ENCODE measurements at places on chromosomes 16 and 17. TPM values are rescaled to one million over a fixed set of nuclear protein-coding genes. Genes with fewer than 3 reads are reported as not detected.

- DNase-seq, result peak; percentile 89
Observed at GRCh38 chr16:68387301-68387700, 61.0 kb downstream of the SMPD3 start.

GRCh38 chr17:72846399-72846798, 246.1 kb downstream of the SLC39A11 start:
- DNase-seq, result no peak

- no peak for DNase-seq
Observed at GRCh38 chr16:27334838-27335237, 21.1 kb downstream of the IL4R start.

- no peak for DNase-seq
Observed at GRCh38 chr17:57541472-57542394, 203.4 kb downstream of the CCDC182 start.

DNA sequence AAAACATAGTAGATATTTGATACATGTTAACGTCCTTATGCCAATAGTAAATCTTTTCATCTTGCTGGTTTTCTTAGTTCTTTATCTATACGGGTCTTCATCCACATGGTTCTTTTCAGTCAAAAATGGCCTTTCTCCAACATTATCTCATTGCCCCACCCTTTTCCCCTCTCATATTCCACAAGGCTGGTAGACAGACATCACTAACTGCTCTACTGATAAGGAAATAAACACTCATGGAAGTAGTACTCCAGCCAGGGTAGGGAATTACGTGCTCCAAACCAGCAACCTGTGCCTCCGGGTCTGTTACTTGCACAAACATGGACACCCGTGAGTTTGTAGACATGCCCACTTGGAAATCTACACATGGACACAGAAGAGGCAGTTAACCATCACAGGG, 141.4 kb downstream of the XYLT1 start:
- DNase-seq, result no peak

GRCh38 chr16:17321824-17322223, 148.9 kb downstream of the XYLT1 start:
- DNase-seq, result no peak

GRCh38 chr17:66191593-66192377, at the start of gene CEP112:
Gene CEP112 (minus strand): TSS chr17:66192133.
- peak; percentile 85 for DNase-seq

- peak; percentile 7 for DNase-seq
Observed at GRCh38 chr17:13182854-13183253, 165.0 kb upstream of the ELAC2 start.

- no peak for DNase-seq
Observed at GRCh38 chr17:13120864-13121263, 103.0 kb upstream of the ELAC2 start.

- DNase-seq, result no peak
Observed at GRCh38 chr16:88805887-88806393, 2.4 kb downstream of the CDT1 start.

GRCh38 chr17:36907407-36907806, 29.9 kb upstream of the LHX1 start:
- no peak for DNase-seq

DNA sequence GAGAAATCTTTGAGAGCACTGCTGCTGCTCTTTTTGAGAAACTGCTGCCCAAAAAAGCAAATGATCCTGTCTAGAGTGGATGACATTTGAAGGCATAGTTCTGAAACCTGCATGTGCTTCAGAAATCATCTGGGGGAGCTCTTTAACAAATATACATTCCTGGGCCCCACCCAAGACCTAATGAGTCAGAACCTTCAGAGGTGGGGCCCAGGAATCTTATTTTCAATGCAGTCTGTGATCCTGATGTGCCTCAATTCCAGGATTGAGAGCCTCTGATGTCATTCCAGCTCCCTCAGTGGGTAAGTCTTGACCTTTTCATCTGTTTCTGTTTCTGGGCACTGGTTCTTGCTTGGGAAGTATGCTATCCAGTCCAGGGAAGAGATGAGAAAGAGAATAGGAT, 42.3 kb downstream of the HNF1B start:
- DNase-seq, result peak; percentile 28

Gene KRTAP1-5
- total RNA-seq, result not detected

GRCh38 chr17:2391597-2392251, 9.1 kb downstream of the MNT start:
- no peak for DNase-seq

DNA sequence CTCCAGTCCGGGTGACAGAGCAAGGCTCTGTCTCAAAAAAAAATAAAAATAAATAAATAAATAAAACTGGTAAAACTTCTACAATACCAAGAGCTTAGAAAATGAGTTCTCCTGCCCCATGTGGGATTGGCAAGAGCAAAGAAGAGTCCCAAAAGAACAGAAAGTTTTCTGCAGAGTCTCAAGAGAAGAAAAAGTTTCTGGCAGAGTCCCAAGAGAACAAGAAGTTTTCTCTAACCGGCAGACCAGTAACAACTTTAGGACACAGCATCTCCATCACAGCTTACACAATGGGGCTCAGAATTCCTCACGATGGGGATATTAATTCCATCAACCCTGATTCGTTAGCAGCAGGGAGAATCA, 1.1 kb downstream of the SLC39A11 start:
- no peak for DNase-seq

GRCh38 chr17:66930933-66931332, 33.6 kb upstream of the CACNG4 start:
- DNase-seq, result no peak

DNA sequence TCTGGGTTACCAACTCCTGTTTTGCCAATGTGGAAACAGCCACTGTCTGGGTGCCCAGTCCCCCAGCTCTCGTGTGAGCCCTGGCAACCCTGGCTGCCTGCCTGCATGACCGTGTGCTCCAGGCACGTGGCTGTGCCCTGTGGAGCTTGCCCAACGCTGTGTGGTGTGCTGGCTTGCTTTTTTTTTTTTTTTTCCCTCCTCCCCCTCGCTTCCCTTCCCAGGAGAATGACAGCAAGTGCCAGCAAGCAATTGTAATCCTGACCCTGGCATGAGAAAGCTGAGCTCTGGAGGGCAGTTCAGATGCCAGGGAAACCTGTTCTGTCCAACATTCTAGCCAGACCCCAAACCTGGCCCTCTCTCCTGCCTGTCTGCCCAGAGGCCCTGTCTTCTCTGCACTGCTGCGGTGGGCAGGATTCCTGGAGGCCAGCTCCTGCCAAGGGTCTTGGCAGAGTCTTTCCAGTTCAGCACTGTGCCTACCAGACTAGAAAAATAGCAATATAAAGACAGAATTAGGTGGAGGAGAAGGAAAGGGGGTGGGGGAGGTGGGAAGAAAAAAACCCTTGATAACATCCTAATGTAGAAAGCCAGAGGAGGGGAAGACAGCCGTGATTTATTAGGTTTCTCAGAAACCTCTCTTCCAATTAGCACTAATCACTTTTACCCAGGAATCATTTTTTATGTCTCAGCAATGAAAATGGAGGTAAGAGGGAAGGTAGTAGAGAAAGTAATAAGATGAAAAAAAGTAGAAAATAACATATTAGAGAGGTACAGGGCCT, 9.0 kb downstream of the HLF start:
- DNase-seq, result peak; percentile 34

- peak; percentile 67 for DNase-seq
Observed at GRCh38 chr17:73156166-73156840, 8.5 kb upstream of the SSTR2 start.

DNA sequence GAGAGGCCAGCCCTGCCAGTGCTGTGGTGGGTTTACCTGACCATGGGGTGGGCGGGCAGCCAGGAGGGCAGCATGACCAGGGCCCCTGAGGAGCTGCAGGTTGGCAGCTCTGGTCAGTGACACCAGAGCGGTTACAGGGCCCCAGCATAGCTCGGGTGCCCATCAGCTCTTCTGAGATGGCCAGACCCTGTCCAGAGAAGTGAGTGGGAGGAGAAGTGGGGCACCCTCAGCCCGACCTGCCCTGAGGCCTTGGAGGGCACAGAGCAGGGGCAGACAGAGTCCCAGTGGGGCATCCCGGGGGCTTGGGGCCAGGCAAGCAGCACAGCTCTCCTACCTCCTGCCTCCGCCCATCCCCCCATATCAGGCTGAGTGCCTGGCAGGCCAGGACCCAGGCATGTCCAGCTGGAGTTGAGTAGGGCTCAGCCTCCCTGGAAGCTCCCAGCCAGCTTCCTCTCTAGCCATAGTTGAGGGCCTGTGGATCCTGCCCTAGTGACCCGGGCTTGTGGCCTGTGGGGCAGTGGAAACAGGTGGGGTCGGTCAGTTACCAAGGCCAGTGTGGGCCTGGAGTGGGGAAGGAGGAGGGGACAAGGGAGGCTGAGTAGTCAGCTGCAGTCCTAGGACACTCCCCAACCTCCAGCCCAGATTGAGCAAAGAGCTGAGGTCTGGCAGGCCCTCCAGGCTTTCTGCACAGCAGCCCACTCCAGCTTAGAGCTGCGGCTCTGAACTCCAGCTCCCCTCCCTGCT, 83.5 kb downstream of the AMFR start:
- DNase-seq, result no peak

DNA sequence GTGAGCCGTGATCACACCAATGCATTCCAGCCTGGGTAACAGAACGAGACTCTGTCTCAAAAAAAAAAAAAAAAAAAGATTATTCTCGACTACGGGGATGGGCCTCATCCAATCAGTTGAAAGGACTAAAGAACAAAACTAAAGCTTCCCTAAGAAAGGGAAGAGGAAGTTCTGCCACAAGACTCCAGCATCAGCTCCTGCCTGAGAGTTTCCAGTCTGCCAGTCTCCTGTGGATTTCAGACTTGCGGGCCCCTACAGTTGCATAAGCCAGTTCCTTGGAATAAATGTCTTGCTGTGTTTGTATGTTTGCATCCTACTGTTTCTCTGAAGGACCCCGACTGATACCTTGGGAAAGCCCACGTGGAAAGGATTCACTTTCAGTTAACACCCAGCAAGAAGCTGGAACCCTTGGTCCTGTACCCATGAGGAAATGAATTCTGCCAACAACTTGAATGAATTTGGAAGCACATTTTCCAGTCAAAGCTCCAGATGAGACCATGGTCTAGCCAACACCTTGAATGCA, 26.3 kb upstream of the FZD2 start:
- DNase-seq, result no peak
